ENCODE measurements at places on chromosomes 1 and 21. TPM values are rescaled to one million over a fixed set of nuclear protein-coding genes. Genes with fewer than 3 reads are reported as not detected.

The LCE1F gene
- not detected for total RNA-seq

The RHEX gene
- total RNA-seq: 8.4 TPM

- H3K27ac ChIP-seq: no peak overlapping the region
- H3K4me1 ChIP-seq: peaks cover 18% of the 10 kb centered on the region
- peak; percentile 47 for DNase-seq
- no peaks in the 10 kb centered on the region for H3K36me3 ChIP-seq
- no peak overlapping the region for H3K4me3 ChIP-seq
These were observed 78.2 kb upstream of the SLC44A3 start for GRCh38 chr1:94741996-94742395.

DNA sequence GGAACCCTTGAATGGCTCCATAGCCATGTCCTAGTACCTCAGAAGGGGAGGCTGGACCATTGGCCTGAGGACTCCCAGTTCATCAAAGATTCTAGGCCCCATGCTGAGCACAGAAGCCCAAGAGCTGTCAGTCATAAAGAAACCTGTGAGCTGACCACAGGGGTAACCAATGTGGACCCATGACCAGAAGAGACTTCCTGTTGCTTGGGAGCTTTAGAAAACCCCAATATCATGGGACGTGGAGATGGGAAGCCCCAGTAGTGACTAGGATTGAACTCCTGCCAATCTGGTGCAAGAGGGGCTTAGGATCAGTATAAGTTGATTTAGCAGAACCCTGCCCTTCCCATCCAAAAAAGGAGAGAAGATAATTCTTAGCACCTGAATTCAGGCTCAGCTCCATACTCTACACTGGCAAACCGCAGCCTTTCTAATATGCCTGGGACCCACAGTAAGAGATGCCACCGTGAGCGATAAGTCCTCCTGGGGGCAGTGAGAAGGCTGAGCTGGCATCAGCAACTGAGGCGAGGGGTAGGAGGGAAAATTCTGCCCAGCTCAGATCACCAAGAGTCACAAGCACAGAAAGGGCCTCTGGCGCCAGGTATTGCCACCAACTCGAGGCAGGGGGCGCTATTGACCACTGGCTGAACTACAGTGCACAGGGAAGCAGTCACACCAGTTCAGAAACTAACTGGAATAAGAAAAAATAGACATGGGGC, 108.9 kb downstream of the CAPN8 start:
- H3K4me3 ChIP-seq: no peak overlapping the region
- no peaks in the 10 kb centered on the region for H3K27me3 ChIP-seq
- no peaks in the 10 kb centered on the region for H3K4me1 ChIP-seq
- H3K36me3 ChIP-seq: no peaks in the 10 kb centered on the region
- DNase-seq: no peak

- H3K36me3 ChIP-seq: no peaks in the 10 kb centered on the region
- no peaks in the 10 kb centered on the region for H3K4me1 ChIP-seq
- no peak overlapping the region for H3K4me3 ChIP-seq
- H3K27ac ChIP-seq: no peak overlapping the region
- peak; percentile 42 for DNase-seq
These were observed 26.4 kb upstream of the FAM78B start for GRCh38 chr1:166193057-166193698.

DNA sequence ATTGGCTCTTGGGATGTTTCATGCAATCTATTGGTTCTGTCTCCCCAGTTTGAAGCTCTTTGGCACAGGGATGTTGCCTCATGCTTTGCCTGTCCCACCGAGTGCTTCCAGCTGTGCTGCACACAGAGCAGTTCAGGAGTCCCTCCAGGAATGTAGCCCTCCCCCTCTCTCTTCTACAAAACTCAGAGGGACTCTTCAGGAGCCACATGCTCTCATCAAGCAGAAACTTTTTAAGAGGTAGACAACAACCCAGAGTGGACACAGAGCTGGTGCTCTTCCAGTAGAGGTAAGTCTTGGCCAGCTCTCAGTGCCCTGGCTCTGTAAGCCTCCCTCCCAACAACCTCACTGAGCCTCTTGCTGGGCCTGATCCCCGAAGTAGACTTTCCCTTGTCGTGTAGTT, 11.6 kb upstream of the ZNF697 start:
- H3K36me3 ChIP-seq: no peaks in the 10 kb centered on the region
- DNase-seq: no peak
- no peak overlapping the region for H3K4me3 ChIP-seq
- H3K27me3 ChIP-seq: no peaks in the 10 kb centered on the region
- no peak overlapping the region for H3K27ac ChIP-seq

DNA sequence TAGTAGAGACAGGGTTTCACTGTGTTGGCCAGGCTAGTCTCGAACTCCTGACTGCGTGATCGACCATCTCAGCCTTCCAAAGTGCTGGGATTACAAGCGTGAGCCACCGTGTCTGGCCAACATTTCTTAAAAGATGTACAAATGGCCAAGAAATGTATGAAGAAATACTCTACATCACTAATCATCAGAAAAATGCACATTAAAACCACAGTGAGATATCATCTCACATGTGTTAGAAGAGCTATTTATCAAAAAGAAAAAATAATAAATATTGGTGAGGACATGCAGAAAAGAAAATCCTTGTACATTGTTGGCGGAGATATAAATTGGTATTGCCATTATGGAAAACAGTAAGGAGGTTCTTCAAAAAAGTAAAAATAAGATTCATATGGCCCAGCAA, 33.6 kb upstream of the TNFSF18 start:
- H3K27me3 ChIP-seq: no peaks in the 10 kb centered on the region
- peaks cover 11% of the 10 kb centered on the region for H3K4me1 ChIP-seq
- no peak for DNase-seq
- H3K36me3 ChIP-seq: no peaks in the 10 kb centered on the region
- no peak overlapping the region for H3K4me3 ChIP-seq

The HTR6 gene
- not detected for total RNA-seq

- H3K36me3 ChIP-seq: peaks cover 91% of the 10 kb centered on the region
- no peak for DNase-seq
- no peaks in the 10 kb centered on the region for H3K4me1 ChIP-seq
- H3K4me3 ChIP-seq: no peak overlapping the region
- no peak overlapping the region for H3K27ac ChIP-seq
- no peaks in the 10 kb centered on the region for H3K27me3 ChIP-seq
These were observed 49.6 kb upstream of the KDM4A start for GRCh38 chr1:43600033-43601020.

The SPRR2B gene
- not detected for total RNA-seq

The SYT14 gene
- 0.17 TPM for total RNA-seq

- no peak overlapping the region for H3K4me3 ChIP-seq
- DNase-seq: peak; percentile 91
- no peaks in the 10 kb centered on the region for H3K27me3 ChIP-seq
- H3K36me3 ChIP-seq: no peaks in the 10 kb centered on the region
These were observed 41.6 kb downstream of the GNG12 start for GRCh38 chr1:67791686-67792085.

- H3K4me1 ChIP-seq: no peaks in the 10 kb centered on the region
- no peak overlapping the region for H3K27ac ChIP-seq
- H3K4me3 ChIP-seq: no peak overlapping the region
- H3K27me3 ChIP-seq: no peaks in the 10 kb centered on the region
- no peaks in the 10 kb centered on the region for H3K36me3 ChIP-seq
These were observed 18.8 kb downstream of the NHLH2 start for GRCh38 chr1:115822117-115822516.

The LRRC38 gene
- not detected for total RNA-seq

- H3K27me3 ChIP-seq: no peaks in the 10 kb centered on the region
- DNase-seq: no peak
- no peak overlapping the region for H3K4me3 ChIP-seq
- peaks cover 55% of the 10 kb centered on the region for H3K4me1 ChIP-seq
- H3K36me3 ChIP-seq: no peaks in the 10 kb centered on the region
- H3K27ac ChIP-seq: no peak overlapping the region
These were observed 3.0 kb downstream of the PRRC2C start for GRCh38 chr1:171488190-171488929.

The RIPPLY3 gene
- not detected for total RNA-seq

GRCh38 chr1:3795453-3796214, 664 bp downstream of the LRRC47 start:
- no peaks in the 10 kb centered on the region for H3K36me3 ChIP-seq
- H3K27me3 ChIP-seq: no peaks in the 10 kb centered on the region
- peaks cover 60% of the 10 kb centered on the region for H3K4me1 ChIP-seq

GRCh38 chr1:238187575-238187949, 296.8 kb upstream of the ZP4 start:
- H3K27me3 ChIP-seq: no peaks in the 10 kb centered on the region
- no peak for DNase-seq
- no peaks in the 10 kb centered on the region for H3K36me3 ChIP-seq
- H3K4me3 ChIP-seq: no peak overlapping the region

DNA sequence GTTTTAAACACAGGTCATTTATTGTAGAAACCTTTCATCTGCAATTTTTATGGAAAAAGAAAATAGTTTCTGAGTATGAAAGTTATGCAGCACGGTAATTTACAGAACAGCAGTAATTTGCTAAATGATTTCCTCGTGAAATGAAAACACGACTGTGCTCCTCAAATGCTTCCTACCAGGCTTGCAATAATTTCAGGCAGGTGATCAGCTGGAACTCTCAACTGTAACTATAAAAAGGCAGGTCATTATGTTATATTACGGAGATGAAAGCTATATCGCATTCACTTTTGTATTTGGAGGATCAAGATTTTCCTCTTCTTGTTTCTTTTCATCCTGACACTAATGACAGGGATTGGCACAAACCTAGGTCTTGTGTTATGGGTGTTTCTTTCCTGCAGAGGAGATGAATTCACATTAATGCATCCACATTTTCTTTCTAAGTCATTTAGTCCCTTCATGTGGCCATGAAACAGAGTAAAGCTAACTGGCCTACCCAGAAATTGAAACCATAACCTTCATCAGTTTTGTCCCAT, 57.4 kb downstream of the SAMSN1 start:
- H3K4me1 ChIP-seq: no peaks in the 10 kb centered on the region
- H3K4me3 ChIP-seq: no peak overlapping the region
- H3K27ac ChIP-seq: no peak overlapping the region
- DNase-seq: no peak

- H3K4me1 ChIP-seq: peaks cover 6% of the 10 kb centered on the region
- H3K36me3 ChIP-seq: no peaks in the 10 kb centered on the region
- no peaks in the 10 kb centered on the region for H3K27me3 ChIP-seq
- no peak overlapping the region for H3K4me3 ChIP-seq
- no peak overlapping the region for H3K27ac ChIP-seq
These were observed 5.8 kb upstream of the ANKRD13C start for GRCh38 chr1:70360321-70360720.

DNA sequence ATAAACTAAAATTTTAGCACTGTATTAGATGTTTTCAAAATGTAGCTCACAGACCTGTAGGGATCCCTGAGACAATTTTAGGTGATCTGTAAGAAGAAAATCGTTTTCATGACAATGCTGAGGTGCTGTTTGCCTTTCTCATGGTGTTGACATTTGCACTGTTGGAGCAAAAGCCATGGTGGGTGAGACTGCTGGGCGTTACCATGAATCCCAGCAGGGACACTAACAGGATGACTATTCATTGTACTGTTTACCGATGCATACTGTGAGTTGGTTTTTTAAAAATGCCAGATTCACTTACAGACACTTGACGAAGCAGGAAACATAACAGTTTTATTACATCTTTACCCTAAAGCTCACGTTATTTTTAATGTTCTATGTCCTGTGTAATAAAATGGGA, 468.5 kb downstream of the PCP4 start:
- no peak for DNase-seq
- H3K27me3 ChIP-seq: no peaks in the 10 kb centered on the region
- H3K27ac ChIP-seq: no peak overlapping the region
- no peaks in the 10 kb centered on the region for H3K36me3 ChIP-seq
- no peaks in the 10 kb centered on the region for H3K4me1 ChIP-seq

The RNF186 gene
- not detected for total RNA-seq

The LYST gene
- 44.4 TPM for total RNA-seq

- no peak for DNase-seq
- no peaks in the 10 kb centered on the region for H3K4me1 ChIP-seq
- no peaks in the 10 kb centered on the region for H3K36me3 ChIP-seq
- H3K27me3 ChIP-seq: no peaks in the 10 kb centered on the region
- H3K4me3 ChIP-seq: no peak overlapping the region
These were observed 134.3 kb upstream of the ZBTB40 start for GRCh38 chr1:22317231-22317919.

The PDPN gene
- 23.6 TPM for total RNA-seq

The RGS4 gene
- total RNA-seq: 15.8 TPM

GRCh38 chr21:27673581-27673980, 706.7 kb upstream of the ADAMTS5 start:
- no peaks in the 10 kb centered on the region for H3K27me3 ChIP-seq
- DNase-seq: no peak
- H3K4me3 ChIP-seq: no peak overlapping the region
- H3K27ac ChIP-seq: no peak overlapping the region

- H3K27ac ChIP-seq: no peak overlapping the region
- H3K36me3 ChIP-seq: no peaks in the 10 kb centered on the region
- DNase-seq: no peak
- no peaks in the 10 kb centered on the region for H3K27me3 ChIP-seq
- no peaks in the 10 kb centered on the region for H3K4me1 ChIP-seq
These were observed 70.7 kb upstream of the ZNF644 start for GRCh38 chr1:91092503-91092902.

DNA sequence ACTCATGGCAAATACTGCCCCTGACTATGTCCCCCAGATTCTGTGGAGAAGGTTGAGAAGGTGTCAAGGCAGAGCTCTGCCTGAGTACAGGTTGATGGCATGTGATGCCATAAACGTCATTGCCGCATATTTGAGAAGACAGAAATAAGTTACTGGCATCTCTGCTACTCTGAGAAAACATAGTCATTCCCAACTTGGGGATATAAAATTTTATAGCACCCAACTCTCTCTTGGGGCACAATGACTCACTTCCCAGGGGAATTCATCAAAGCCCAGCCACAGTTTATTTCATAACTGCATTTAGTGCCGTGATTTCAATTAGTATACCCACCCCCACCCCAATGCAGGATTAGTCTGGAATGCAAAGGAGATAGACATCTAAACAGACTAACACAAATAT, 101.9 kb upstream of the TNR start:
- no peak overlapping the region for H3K4me3 ChIP-seq
- no peaks in the 10 kb centered on the region for H3K36me3 ChIP-seq
- no peaks in the 10 kb centered on the region for H3K4me1 ChIP-seq
- H3K27ac ChIP-seq: no peak overlapping the region
